ENCODE measurements at places on chromosomes 6 and 20.

GRCh38 chr20:14604143-14604542 is 266.7 kb upstream of the FLRT3 start:
- no peak for DNase-seq

DNA sequence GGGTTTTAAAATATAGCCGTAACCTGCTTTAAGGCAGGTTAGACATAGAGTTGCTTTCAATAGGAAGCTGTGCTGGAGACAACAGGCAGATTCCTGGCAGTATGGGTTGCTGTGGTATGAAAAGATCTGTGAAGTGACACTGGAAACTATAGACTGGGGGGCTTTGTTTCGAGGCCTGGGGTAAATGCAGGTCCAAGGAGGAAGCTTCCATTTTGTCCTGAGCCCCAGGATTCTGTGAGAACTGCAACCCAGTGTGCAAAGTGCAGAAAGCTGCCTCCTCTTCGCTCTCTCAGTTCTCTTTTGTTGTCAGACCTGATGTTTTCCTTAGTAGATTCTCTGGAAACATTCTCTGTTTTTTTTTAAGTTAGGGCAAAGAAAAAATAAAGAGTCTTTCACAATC is 86.9 kb downstream of the LYRM4 start:
- DNase-seq: no peak

DNA sequence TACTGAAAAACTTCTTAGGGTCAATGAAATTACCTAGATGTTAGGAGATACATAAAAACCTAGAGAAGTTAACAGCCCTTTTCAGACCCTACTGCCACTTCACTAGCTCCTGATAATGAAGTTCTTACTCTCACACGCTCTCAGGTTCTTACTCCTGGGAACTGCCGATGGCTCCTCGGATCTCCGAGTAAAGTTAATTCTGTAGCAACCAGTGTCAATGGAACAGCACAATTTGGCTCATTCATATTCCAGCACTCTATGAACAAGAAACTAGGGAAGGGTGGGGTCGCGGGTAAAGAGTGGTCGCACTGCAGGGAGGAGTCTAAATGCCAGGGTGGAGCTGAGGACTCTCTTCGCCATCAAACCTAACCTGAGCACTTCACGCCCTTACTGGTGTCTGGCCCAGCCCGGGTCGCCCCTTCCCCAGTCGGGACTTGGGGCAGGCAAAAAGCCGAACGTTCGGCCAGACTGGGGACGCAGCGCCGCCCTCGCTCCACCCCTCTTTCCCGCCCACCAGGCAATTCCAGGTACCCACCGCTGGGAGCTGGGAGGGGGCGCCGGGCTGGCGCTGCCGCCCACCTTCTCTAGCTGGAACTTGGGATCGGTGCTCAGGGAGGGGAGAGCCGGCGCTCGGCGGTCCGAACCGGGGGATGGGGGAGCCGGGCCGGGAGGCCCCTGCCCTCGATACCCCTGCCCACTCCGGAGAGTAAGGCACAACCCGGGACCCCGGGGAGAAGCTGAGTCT is 744 bp downstream of the RAB23 start:
- DNase-seq: peak; percentile 58

DNA sequence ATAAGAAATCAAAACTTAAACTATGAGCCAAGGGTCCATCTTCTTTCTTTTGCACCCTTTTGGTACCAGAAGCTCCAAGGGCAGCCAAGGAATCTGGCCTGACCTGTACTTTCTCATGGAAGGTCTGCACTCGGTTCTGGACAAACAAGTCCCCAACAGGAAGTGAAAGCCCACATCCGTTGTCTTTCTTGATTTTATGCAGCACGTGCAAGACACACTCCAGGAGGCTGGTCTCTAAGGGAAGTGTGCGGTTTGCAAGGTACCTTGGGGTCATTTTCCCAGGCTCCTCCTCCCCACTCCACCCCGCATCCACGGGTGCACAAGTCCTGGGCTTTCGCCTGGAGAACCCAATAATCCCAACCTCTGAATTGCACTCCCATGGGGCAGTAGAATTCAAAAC is 101.9 kb downstream of the NFATC2 start:
- DNase-seq: no peak

GRCh38 chr6:45614488-45615285 is 237.0 kb upstream of the SUPT3H start:
- no peak for DNase-seq

DNA sequence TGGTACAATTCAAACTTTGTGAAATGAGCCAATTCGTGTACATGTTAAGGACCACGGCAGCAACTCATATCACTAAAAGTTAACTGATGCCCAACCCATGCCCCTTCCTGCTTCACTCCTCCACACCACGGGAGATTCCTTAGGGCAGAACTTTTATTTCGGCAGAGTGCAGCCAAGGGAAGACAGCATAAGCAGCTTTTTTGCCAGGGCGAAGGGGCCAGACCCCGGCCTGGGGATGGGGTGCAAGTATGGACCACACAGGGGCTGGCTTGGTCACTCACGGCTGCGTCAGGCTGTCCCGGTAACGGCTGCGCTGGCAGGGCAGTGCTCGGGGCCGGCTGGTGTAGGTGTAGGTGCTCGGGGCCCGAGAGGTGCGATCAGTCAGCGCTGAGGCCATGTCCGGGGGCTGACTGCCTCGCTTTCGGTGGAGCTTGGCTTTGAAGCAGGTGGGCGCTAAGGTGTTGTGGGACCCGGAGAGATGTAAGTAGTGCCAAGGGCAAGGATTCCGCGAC is 792 bp downstream of the RSPH3 start:
- DNase-seq: no peak

DNA sequence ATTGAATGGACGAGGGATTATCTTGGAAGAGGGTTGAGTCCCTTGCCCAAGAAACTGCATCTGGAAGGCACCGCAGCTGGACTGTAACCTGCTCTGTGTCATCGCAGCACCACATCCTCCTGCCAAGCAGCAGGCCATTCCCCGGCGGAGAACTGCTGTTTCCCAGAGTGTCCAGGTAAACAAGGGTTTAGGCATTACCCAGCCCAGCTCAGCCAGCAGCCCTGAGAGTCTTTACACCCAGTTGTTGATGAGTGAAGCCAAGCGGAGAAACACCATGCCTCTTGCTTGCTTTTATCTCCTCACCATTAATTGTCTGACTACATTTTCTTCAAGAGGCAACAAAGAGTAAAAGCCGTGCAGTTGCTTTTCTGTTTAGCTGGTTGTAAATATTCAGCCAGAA is 104.1 kb downstream of the CDH4 start:
- no peak for DNase-seq

DNA sequence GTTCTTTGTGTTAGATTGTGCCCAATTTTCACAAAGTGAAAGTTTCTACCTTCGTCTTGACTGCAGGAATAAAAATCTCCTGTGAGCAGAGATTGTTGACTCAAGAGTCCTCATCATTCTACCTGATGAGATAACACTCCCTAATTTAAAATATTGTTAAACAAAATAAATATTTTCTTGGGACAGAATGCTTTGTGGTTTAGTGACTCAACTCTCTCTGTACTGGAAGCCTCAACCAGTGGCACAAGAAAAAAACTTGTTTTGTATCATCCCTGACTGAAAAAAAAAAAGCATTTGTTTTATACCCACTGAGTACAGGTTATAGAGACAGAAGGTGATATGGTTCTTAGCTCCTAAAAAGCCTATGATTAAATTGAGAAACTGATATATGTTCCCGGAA is 78.9 kb downstream of the CRYBG1 start:
- DNase-seq: no peak

- no peak for DNase-seq
Observed at GRCh38 chr20:64108731-64109681, 1.6 kb upstream of the NPBWR2 start.

- DNase-seq: no peak
Observed at GRCh38 chr6:12049165-12049564, 37.1 kb downstream of the HIVEP1 start.

- no peak for DNase-seq
Observed at GRCh38 chr6:38353310-38354036, 286.3 kb downstream of the BTBD9 start.

- DNase-seq: no peak
Observed at GRCh38 chr20:47397652-47398301, 41.3 kb upstream of the ZMYND8 start.

- no peak for DNase-seq
Observed at GRCh38 chr6:149925253-149925973, 2.5 kb upstream of the RAET1G start.

- no peak for DNase-seq
Observed at GRCh38 chr6:147065786-147066185, 138.4 kb upstream of the STXBP5 start.

- no peak for DNase-seq
Observed at GRCh38 chr6:147361311-147361981, 147.0 kb upstream of the SAMD5 start.

DNA sequence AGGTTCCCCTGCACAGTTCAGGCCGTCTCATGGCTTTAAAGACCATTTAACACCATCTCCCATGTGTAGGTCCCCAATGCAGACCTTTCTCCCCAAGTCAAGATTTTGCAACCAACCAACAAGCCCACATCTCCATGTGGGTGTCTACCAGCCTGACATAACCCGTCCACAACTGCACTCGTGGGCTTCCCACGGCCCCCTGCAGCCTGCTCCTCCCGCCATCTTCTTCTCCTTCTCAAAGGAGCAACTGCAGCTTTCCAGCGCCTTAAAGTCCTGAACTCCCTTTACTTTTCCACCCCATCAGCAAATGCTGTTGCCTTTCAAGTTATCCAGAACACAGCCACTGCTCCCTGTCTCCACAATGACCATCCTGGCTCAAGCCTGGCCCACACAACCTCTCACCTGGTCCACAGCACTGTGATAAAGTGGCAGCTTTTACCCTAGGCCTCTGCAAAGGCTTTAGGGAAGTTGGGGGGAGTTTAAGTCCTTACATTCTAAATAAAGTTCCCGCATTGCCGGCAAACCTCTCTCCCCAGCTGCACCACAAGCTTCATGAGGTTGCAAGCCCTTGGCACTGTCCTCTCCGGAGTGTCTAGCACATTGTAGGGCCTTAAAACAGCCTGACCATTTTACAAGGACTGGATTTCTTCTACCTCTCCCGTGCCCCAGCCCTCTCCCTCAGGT is 140.5 kb downstream of the PREX1 start:
- no peak for DNase-seq

DNA sequence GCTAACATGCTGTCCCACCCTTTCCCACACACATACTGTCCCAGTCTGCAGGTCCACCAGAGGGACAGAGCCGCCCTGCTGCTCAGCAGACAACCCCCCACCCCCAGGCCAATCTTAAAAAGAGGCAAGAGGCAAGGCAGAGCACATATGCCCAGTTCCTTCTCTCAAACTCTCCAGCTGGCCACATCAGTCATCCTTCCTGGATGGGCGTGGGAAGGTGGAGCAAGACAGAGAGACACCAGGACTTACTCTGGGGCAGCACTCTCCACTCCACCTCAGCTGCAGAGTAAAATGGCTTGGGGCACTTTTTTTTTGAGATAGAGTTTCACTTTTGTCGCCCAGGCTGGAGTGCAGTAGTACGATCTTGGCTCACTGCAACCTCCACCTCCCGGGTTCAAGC is 10.8 kb downstream of the MOCS3 start:
- DNase-seq: no peak

DNA sequence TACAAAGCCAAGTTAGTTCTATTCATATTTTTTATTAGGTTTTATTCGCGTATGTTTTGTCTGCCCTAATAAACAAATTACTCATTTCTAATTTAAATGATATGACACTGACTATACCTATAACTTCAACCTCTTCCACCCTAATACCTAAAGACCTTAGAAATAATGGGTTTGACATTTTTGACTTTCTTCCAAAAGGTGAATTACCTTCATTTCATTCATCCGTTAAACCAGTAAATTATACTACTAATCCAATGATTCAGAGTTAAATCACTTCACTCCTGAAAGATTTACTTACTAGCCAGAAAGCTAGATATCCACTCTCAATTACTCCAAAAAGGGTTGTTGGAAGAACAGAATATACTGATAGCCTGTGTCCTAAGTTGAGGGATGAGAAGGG is 5.2 kb downstream of the MRPS10 start:
- DNase-seq: no peak

DNA sequence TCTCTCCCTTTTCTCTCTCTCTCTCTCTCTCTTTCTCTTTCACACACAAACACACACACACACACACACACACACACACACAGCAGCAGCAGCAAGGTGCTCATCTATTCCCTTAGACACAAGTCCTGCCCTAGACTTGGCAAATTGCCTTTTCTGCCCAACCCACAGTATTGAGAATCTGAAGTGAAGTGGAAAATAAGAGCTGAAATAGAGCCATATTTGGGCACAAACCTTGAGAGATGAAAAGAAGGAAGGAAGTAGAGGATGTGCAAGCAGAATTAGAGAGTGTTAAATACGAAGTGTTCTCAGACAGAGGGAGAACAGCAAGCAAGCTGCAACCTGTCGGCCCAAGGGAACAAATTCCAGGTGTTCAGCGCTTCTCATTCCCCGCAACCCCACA is 557.5 kb upstream of the NOX3 start:
- DNase-seq: no peak

GRCh38 chr6:16336056-16336818 is 97.8 kb downstream of the GMPR start:
- DNase-seq: no peak

GRCh38 chr6:1797801-1798200 is 188.1 kb downstream of the FOXC1 start:
- DNase-seq: no peak

- DNase-seq: no peak
Observed at GRCh38 chr6:160667639-160668481, 3.8 kb upstream of the LPA start.

DNA sequence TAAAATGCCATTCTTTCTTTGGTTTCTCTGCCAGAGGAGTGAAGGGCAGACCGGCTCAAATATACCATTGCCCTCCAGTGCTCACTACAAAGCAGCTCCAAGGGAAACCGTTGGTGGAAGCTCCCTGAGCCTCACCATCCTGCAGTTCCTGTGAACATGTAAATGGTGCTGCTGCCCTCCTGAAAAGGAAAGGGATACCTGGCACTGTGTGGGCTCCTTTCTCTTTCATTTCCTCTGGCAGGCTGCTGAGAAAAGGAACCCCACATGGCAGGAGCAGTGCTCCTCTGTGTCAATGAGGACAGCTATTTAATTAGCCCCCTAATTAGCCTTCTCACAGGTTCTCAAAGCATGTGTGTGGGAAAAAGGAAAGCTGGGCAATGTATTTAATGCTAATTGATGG is 142.5 kb downstream of the KLHL32 start:
- no peak for DNase-seq

DNA sequence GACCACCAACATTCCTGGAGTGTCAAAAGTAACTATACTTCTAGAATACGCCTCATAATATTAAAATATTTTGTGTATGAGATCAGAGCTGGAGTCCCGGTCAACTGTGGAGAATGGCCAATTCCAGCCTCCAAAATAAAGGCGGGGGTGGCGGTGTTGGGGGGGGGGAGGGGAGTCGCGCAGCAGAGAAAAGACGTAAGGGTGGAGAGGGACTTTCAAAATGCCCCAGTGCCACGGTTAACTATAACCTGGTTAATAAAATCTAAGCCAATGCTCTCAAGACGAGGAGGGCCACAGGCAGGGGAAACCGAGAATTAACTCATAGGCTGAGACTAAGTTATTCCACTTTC is 1.3 kb downstream of the NUP153 start:
- DNase-seq: no peak

All from hematopoietic multipotent progenitor cell (in vitro differentiated cells).